ENCODE measurements at places on chromosomes 7 and 10.

DNA sequence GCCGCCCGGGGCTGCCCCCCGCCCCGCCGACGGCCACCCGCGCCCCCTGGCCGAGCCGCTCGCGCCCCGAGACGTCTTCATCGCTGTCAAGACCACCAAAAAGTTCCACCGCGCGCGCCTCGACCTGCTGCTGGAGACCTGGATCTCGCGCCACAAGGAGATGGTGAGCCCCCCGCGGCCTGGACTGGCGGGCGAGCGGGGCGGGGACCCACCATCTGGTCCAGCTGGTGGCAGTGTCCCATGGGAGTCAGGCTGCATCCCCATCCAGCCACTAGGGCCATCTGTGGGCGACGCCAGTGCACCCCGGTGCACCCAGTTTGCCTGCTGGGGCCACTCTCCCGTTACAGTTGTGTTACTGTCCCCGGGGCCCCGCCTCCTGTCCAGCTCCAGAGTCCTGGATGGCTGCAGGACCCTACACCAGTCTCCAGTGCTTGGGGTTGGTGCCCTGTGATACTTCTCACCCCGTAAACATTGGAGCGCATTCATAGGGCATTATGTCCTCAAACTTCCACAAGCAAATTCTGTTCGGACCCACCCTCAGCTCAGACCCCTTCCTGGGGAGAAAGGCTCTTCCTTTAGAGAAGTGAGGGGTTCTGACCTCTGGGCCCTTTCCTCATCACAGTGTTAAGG, 672 bp downstream of the LFNG start:
- peak; percentile 43 for DNase-seq

DNA sequence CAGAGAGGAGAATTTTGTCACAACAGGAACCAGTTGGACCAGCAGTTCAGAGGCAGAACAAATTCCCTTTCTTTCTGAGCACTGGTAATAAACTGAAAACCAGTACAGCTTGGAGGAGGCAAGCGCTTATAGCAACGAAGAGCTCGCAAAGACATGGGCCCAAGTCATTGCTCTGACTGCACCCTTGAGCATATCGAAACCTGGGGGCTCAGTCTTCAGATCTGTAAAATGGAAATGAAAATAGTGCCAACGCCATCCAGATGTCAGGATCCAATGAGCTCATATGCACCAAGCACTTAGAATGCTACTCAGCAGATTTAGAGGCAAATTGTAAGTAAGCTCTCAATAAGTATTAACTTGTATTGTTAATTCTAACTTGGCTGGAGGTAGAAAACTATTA, 14.4 kb upstream of the CALU start:
- DNase-seq, result no peak

GRCh38 chr7:151632750-151633515, 113.2 kb upstream of the RHEB start:
- peak; percentile 58 for DNase-seq

DNA sequence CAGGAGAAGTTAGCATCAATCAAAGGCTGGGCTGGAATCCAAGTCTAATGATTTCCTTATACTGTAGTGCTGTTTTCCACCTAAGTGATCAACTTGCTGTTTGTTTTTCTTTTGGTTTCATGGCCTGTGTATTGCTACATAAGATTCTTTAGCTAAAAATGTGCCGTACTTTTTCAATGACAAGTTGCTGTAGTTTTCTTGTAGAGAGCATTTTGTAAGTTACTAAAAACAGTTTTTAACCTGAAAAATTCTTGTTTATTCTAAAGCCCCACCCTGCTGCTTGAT, 1.3 kb downstream of the HELLS start:
- no peak for DNase-seq

- DNase-seq, result no peak
Observed at GRCh38 chr7:64947252-64948000, 43.4 kb downstream of the ZNF117 start.

GRCh38 chr7:131011976-131012375, 278.0 kb upstream of the KLF14 start:
- DNase-seq, result no peak

GRCh38 chr10:44470784-44471183, 85.9 kb upstream of the CXCL12 start:
- no peak for DNase-seq

DNA sequence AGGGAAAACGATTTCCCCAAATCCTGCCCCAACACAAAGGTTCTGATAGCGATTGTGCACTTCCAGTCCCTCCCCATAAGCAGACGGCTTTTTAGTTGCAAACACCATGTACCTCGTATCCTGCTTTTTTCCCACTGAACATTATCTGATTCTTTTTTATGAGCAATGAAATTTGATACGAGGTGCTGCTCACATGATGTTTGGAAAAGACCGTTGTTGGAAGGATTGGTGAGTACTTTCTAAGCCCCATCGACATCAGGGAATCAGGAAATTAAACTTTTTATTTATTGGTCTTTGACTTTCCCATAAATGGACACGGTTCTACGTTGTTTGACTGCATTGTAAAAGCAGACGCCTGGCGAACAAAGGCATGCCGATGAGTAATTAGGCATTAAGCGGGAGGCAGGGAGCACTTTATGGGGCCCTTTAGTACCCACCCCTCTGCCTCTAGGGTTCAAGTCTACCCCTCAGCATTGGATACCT, 49.4 kb downstream of the TEX36 start:
- DNase-seq, result no peak

DNA sequence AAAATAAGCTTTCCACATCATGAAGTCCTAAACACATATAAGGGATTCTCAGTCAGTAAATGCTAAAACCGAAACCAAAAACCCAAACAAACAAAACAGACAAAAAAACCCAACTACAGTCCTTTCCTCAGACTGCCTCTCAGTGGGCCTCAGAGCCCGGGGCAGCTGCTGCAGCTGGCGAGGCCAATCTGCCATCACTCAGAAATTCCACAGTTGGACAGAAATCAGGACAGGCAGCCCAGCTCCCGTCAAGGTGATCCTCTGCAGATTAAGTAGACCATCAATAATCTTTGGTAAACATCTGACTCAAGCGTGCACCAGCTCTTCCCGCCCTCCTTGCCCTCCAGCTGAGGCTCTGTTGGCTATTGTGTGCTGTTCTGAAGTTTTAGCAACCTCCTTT, 142.2 kb downstream of the ATXN7L1 start:
- DNase-seq, result no peak

DNA sequence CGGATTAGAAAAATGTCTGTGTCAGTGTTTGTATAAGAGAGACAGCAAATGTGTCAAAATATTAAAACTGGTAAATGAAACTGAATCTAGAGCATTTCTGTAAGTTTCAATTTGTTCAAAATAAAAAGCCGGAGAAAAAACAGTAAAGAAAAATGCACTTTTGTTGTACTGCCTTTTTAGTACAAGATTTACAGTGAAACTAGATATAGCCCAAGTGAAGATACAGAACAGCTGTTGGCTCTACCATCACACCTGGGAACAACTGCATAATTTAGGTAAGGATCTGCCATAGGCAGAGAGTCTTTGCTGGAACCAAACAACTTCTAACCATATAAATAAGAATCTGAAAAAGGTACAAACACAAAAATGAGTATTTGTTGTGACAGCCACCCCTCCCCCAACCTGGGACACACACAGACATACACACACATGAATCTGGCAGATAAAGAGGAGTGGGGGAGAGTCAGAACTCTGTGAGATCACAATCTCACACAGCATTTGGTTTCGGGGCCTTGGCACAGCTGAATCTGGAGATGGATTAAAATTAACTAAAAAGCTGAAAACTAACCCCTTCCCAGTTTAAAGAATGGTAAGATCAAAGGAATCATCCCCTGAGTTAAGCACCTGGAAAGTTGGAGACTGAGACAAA, 54.8 kb downstream of the DPY19L1 start:
- no peak for DNase-seq

- no peak for DNase-seq
Observed at GRCh38 chr10:50600831-50601477, 22.8 kb downstream of the SGMS1 start.

GRCh38 chr10:30114401-30114800, 55.0 kb upstream of the JCAD start:
- DNase-seq, result no peak

DNA sequence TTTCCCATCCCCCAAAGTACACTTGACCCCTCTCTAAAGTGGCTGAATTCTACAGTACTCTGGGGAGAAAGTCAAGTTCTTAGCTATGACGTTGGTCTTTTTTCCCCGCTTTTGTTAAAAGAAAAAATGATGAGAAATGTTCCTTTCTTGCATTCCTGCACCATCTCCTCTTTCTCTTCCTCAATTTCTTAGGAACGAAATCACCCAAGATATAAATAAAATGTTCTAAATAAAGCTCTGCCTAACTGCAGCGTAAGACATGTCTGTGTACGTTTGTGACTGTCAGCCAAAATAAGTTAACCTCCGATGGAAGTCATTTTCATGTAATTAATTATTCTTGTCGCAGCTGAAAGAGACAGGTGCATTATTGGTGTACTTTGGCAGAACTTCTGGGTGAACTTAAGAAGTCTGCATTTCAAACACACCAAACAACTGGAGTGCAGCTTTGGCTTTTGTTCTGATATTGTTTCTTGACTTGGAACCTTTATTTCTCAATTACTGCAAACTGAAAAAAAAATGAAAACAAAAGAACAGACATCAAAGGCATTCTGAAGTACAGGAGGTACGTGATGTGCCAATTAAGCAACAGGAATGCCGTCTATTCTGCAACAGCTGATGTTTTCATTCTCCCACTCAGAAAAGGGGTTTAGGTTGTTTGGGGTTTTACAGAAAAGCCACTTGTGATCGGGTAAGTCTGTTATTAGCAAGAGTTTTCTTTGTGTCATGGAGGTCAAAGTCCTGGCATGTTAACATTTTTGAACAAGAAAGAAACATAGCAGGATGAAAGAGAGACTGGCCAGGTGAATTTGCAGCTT, 82.4 kb upstream of the SDK1 start:
- DNase-seq, result no peak

- DNase-seq, result no peak
Observed at GRCh38 chr7:156151078-156151477, 338.8 kb upstream of the SHH start.

DNA sequence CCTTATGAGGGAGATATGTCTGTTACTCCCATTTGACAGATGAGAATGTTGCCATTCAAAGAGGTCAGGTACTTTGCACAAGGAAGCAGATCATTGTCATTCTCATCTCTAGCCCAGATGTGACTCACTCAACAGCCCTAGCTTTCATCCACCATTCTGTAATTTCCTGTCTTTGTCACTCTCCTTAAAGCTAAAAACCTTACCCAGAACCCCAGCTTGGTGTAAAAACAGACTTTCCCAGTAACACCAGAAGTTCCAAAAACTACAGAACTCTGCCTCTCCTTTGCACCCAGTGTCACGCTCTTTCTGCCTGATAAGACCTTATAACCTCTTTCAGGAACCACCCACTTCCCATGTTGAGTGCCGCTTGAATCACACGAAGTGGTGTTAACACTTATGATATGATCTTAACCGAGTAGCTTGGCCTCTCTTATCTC, 89.1 kb upstream of the SP4 start:
- peak; percentile 50 for DNase-seq

DNA sequence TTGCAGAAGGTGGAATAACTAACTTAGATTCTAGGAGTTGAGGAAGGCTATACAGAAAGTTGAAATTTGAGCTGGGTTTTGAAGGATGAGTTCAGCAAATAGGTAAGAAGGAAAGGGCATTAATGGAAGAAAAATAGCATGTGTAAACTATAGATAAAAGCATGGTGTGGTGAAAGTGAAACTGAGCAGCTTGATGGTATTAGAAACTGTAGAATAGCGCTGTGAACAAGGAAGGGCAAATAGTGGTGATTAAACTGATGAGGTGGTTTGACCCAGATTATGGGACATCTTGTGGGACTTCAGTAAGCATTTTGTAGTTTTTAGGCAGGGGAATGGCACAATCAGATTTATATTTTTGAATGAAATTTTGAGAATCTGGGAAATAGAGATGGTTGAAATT, 90.5 kb downstream of the EXOC6 start:
- no peak for DNase-seq

- DNase-seq, result no peak
Observed at GRCh38 chr7:123580406-123581161, 21.0 kb upstream of the ASB15 start.

- no peak for DNase-seq
Observed at GRCh38 chr7:92988051-92988450, 129.7 kb downstream of the SAMD9 start.

DNA sequence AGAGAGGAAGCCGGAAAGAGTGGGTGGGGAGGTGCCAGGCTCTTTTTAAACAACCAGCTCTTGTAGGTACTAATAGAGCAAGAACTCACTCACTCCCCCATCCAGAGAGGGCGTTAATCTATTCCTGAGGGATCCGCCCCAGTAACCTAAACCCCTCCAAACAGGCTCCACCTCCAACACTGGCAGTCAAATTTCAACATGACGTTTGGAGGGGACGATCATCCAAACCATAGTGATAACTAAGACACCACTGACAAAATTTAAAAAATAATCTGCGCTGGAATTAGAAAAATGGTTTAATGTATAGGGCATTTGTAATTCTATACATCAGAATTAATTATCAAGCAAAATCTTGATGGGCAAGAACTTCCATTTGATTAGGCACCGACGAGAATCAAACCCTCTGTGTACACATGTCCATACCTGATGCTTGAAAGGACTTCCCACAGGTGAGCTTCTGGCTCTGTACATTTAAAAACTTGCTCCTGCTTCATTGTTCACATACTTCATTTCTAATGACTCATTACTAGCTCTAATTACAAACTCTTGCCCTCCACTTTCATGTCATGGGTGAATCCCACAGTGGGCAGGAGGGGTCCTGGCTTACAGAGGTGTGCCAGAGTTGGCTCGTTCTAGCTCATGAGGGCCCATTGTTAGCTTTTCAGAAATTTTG, 20.6 kb upstream of the KDM7A start:
- no peak for DNase-seq

- no peak for DNase-seq
Observed at GRCh38 chr10:104144931-104145330, 23.0 kb downstream of the SFR1 start.

- DNase-seq, result no peak
Observed at GRCh38 chr10:13592306-13592705, 5.5 kb downstream of the PRPF18 start.

DNA sequence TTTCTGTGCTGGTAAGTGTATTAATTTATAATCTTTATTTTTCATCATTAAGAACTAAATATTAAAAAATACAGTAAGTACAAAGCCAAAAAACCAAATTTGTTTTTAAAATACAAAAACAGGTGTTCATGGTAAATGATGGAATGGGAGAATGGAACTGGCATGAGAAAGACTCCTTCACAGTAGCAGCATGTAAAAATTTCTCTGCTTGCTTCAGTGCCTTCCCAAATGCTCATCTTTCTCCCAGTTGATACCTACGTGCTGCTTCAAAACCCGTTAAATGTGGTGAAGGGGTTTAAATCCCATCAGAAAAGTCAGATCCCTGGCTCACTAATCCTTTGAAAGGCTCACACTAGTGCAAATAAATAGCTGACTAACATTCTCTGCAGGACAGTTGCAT, 4.2 kb downstream of the RNF133 start:
- no peak for DNase-seq

GRCh38 chr10:88472540-88472939, 110.6 kb downstream of the RNLS start:
- no peak for DNase-seq

DNA sequence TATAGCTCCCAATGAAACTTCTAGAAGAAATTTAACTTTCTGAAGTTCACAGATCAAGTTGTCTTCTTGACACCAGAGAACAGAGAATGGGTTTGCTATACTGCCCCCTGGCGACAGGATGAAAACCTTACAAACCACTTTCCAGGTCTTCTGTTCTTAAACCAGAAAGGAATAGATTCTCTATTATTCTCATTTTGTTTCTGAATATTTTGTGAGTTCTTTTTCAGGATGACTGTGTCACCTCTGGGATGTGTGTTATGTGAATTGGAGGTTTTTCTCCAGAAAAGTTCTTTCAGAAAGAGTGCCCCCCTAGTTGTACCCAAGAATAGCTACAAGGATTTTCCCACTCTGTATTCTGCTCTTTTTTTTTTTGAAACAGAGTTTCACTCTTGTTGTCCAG, 6.3 kb downstream of the IFT22 start:
- peak; percentile 38 for DNase-seq

Data from activated naive CD8-positive, alpha-beta T cell treated with anti-CD3 and anti-CD28 coated beads for 36 hours (primary cell).